ENCODE measurements at places on chromosomes 3 and 15.
A peak's percentile ranks its signal among the peaks of the same experiment; 100 is the strongest.

GRCh38 chr3:8845641-8846040 is 76.2 kb upstream of the OXTR start:
- no peak for DNase-seq

DNA sequence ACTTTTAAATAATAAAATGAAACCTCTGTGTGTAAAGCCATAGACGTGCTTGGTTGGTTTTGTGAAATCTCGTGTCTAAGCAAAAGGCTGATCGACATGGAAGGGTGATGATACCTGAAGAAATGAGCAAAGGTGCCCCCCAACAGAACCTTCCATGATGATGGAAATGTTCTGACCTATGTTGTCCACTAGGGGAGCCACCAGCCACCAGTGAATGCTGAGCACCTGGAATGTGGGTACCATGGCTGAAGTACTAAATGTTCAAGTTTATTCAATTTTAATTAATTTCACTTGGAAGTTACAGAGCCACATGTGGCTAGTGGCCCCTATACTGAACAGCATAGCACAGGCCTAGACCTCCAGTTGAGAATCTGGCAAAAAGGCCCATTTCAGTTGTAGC is 158.8 kb downstream of the POLR2M start:
- DNase-seq = no peak

DNA sequence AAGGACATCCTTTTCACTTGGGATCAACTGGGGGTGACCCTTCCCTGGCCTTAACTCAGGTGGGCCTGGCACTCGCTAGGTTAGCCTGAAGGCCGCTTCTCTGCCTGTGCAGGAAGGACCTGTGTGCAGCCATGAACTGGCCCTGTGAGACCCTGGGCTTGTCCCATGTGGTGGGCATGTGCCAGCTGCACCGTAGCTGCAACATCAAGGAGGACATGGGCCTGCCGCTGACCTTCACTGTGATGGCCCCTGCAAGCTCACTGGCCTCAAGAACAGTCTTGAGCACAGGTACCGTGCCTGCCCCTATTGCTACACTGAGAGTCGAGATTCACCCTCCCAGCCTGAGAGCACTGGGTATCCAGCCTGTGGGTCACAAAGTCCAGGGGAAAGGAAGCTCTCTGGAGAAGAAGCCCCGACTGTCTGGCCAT is 43.0 kb downstream of the SAXO2 start:
- no peak for DNase-seq

DNA sequence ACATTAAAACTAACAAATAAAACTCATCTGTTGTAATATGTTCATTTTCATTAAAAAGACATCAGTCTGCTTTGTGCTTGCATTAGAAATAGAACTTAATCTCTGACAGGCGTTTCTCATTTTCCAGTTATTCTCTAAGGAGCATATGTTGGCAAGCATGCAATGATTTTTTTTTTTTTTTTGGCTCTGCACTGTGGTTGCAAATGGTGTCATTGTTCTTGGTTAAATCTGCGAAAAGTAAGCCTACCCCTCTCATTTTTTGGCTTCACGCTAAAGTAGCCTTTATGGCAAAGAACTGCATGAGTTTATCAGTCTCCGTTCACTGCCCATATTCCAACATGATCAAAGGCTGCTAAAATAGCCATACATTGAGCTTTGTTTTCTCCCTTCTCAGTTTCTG is 403.2 kb downstream of the MECOM start:
- DNase-seq = peak; percentile 85

DNA sequence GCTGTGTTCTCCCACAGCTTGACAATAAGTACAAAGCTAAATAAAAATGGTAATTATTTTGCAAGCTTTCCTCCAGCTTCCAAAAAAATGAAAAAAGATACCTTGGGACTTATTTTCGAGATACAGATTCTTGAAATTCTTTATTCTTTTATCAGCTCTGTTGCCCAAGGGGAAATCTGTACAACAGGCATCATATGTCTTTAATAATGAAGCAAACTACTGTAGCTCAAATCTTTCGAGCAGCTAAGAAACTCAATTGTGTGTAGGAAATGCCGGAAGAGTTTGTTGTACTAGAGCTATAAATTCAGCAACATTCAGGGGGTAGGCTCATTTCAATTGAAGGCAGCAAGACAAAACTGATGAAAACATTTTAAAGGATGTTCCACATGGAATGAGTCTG is 297.7 kb downstream of the GBE1 start:
- DNase-seq = no peak

GRCh38 chr3:79184251-79184650 is 583.5 kb downstream of the ROBO1 start:
- peak; percentile 16 for DNase-seq

- DNase-seq = no peak
These were observed 245.5 kb upstream of the MANF start for GRCh38 chr3:51139616-51140015.

- DNase-seq = no peak
These were observed 5.0 kb upstream of the BCL2L10 start for GRCh38 chr15:52117549-52117948.

- peak; percentile 54 for DNase-seq
These were observed 459.4 kb upstream of the TPRG1 start for GRCh38 chr3:188712248-188712924.

DNA sequence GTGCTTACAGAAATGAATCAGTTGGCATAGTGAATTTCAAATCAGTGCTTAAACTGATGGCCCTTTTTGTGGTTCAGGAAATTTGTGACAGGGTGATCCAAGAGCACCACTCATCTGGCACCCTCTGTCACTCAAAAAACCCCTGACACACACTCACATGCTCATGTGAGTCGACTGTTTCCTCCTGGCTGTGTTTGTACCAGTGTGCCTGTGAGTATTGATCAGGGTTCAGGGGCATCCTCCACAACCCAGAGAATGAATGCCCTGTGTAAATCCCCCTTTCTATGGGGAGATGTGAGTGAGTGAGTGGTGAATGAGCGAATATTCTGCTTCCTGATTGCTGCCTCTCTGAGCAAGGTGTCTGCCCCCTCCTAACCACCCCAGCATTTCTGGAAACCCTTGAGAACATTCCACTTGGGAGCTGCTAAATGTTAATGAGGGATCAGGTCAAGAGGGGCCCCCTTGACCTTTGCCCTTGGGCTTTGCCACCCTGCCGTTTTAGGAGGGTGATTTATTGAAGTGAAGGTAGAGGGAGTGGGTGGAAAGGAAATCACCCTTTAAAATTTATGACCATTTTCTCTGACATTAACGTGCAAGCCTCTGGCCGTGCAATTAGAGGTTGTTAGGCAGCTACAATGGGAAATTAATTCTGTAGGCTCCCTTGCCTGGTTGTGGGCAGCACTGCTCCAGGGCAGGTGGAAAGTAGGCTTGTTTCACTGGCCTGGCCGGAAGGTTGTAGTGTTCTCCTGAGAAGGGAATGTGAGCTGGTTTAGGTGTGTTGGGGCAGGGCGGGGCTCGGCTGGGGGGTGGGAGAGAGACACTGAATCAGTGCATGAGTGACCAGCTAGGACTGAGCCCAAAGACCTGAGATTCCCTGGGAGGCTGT is 87.2 kb downstream of the SLCO3A1 start:
- DNase-seq = no peak

- peak; percentile 16 for DNase-seq
These were observed 1.9 kb downstream of the NEIL1 start for GRCh38 chr15:75348562-75349350.

DNA sequence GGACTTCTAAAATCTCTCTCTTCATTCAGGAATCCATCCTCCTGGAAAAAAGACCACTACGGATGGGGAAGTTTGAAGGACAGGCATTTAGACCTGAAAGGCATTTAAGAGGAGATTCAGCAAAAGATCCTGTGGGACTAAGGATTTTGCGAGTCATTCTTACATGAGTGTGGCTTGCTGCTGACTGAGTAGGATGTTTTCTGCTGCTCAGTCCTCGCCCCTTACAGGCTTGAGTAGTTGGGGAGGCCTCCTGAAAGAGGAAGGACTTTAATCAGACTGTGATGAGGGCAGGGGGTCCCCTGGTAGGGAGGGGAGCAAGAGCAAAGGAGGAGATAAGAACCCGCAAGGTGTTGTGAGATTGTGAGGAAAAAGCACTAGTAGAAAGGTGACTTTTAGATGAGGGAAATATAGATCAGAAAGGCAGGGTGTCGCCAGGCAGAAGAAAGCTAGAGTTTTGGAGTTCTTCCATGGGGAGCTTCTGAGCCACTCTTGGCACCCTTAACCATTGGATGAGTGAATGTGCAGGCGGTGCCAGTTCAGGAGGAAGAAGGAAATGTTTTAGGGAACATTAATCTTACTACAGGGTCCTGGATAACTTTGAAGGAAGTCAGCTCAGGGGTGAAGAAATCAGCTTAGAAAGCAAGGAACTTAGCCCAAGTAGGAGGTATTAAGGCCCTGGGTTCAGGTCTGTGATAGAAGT is 171.1 kb downstream of the RORA start:
- DNase-seq = no peak

DNA sequence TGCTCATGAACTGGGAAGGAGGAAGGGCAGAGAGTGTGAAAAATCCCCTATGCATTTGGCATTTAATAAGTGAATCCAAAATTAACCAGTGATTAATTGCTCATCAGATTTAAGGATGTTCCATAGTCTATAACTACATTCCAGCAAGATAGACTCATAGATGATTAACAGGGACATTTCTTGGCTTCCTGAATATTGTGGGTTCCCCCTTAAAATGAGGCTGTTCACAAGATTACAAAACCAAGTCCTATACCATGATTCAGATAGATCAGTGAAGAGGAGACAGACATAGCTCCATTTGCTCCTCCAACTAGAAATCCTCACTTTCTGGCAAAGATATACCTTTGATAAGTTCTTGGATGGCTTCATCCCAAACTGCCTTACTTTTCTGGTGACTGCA is 15.4 kb downstream of the RASGRP1 start:
- no peak for DNase-seq

DNA sequence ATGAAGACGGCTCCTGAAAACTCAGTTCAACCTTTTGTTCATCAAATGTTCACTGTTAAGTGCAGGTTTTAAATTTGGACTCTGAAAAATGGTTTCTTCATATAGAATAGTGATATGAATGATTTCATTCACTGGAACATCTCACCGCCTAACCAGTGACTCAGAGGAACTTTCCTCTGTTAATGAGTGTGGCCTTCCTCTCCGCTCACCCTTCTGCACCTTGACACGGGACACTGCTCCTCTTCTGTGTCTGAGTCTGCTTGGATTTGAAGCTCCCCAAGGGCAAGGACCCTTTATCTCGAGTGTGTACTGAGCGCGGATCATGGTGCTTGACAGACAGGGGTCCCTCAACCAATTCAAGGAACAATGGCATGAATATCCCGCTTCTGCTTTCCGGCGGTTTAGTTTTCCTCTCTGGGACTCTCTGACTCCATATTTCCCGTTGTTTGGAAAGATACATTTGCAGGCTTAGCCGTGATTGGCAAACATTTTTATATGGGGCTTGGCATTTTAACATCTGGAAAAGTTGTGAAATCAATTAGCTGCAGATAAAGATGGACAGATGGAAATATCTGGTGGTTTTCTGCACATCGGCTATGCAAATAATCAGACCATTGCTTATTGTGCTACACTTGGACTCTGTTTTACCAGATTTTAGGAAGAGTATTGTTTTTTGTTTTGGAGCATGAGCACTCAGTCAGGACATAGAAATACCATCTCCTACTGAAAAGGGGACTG is 20.9 kb downstream of the KBTBD8 start:
- peak; percentile 85 for DNase-seq

DNA sequence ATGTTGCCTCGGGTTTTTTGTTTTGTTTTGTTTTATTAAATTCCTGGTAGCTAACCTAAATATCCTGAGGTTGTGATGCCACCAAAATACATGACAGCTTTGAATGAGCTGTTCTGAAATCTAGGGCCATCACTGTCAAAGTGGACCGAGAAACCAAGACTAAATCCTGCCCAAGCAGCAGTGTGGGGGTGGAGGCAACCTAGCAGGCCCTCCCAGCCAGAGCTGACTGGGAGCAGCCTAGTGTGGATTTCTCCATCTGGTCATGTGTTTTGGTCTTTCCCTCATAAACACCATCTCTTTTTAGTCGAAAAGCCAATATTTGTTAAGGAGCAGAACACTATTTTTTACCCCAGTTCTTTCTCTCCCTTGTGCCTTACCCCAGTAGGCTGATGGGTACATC is 52.2 kb downstream of the LARS2 start:
- no peak for DNase-seq

GRCh38 chr3:29335943-29336342 is 55.1 kb downstream of the RBMS3 start:
- DNase-seq = peak; percentile 66

DNA sequence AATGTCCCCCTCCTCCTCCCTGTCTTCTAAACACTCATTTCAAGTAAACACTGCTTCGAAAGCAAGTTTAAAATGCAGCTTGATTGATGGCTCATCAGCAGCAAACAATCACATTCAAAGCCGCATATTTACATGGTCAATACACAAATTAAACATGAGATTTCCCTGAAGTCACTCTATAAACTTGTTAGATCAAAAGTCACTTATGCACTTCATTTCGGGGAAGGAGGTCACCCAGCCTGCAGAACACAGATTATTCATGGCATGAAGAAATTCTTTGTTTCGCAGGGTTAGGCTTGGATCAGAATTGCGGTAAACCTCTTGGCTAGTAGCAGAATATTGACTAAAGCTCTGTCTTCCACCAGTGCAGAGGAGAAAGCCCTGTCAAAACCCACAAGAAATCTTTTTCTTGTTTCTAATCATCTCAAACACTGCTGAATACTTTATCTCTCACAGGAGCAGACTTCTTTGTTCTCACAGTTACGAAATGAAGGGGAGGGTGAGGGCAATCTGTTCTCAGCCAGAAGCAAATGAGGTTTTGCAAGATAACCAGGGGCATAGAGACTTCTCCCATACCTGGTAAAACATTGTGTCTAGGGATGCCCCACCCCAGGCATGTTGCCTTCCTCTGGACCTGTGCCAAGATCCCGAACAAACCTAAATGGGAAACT is 133.3 kb upstream of the CHL1 start:
- peak; percentile 12 for DNase-seq

DNA sequence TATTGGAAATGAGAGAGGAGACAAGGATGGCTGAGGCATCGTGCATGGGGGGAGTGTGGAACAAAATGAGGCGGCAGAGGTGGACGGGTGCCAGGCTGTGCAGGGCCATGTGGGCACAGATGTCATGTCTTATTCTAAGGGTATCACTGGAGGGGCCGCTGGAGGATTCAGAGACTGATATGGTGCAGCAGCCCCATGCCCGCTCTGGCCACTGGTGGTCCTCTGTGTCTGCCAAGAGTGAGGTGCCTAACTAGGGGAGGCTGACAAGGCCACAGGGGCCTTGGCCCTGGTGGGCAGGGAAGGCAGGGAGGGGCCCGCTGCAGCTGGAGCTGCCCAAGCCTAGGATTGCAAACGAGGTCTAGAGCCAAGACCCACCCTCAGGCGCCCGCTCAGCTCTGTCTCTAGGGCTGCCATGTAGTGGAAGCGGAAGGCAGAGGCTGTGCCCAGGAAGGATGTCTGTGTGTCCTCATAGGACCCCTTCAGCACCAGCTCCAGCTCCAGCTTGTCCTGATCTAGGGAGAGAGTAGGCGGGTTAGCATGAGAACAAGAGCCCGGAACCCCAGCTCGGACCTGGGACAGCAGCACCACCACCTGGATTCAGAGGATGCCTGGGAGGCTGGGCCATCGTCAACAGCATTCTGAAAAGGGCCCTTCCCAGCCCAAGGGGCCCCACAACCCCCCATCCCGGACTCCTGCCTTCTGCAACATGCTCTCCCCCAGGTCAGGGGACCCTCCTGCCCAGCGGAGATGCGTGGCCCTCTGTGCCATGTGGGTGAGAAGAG is 11.3 kb downstream of the PLA2G4D start:
- peak; percentile 65 for DNase-seq

- DNase-seq = no peak
These were observed 5.0 kb downstream of the DCP1A start for GRCh38 chr3:53342353-53342752.

All from tongue (tissue), 3 donors.